ENCODE measurements at places on chromosomes 11 and 22.

DNA sequence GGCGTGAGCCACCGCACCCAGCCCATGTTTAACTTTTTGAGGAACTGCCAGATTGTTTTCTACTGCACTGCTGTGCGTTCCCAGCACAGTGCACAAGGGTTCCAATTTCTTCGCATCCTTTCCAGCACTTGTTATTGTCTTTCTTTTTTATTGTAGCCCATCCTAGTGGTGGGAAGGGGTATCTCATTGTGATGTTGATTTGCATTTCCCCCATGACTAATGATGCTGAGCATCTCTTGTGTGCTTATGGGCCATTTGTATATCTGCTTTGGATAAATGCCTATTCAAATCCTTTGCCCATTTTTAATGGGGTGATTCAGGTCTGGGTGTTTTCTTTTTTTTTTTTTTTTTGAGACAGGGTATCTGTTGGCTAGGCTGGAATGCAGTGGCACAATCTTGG lies 36.6 kb upstream of the SYT7 start:
- DNase-seq = no peak

DNA sequence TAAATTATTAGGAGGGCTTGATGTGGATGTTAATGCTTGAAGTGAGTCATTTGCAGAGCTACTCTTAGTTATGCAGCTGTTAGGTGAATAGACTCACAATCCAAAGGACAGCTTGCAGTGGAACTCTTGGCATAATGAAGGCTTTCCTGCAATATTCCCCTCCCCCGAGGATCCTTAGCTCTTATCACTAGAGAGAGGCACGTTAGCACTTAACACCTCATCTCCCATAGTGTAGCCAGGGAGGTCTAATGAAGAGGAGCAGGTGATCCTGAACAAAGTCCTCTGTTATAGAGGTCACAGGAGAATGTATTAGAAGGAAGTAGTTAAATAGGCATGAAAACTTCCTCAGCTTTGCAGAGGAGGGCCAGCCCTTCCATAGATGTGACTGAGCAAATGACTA lies 919.2 kb upstream of the FAT3 start:
- no peak for DNase-seq

- no peak for DNase-seq
Measured at GRCh38 chr11:86809561-86809960, 9.2 kb downstream of the PRSS23 start.

- no peak for DNase-seq
Measured at GRCh38 chr22:27792452-27793161, 8.9 kb downstream of the MN1 start.

GRCh38 chr11:130124096-130124495 lies 35.5 kb upstream of the ST14 start:
- peak; percentile 81 for DNase-seq

DNA sequence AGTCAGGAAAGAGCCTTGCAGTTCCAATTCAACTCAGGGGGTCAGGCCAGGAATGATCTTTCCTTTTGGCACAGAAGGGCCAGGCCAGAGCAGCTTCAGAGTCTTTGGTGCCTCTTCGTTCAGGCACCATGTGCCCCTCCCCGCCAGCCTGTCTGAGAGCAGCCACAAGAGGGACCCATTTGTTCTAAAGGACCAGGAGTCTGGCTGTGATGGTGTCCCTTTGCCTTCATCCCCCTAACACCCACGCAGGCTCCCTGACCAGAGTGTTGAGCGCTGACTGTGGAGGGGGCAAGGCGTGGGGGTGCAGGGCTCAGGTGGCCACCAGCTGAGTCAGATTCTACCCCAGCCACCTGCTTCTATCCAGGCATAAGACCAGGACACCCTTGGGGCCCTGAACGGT lies 156.4 kb downstream of the TTC17 start:
- no peak for DNase-seq

DNA sequence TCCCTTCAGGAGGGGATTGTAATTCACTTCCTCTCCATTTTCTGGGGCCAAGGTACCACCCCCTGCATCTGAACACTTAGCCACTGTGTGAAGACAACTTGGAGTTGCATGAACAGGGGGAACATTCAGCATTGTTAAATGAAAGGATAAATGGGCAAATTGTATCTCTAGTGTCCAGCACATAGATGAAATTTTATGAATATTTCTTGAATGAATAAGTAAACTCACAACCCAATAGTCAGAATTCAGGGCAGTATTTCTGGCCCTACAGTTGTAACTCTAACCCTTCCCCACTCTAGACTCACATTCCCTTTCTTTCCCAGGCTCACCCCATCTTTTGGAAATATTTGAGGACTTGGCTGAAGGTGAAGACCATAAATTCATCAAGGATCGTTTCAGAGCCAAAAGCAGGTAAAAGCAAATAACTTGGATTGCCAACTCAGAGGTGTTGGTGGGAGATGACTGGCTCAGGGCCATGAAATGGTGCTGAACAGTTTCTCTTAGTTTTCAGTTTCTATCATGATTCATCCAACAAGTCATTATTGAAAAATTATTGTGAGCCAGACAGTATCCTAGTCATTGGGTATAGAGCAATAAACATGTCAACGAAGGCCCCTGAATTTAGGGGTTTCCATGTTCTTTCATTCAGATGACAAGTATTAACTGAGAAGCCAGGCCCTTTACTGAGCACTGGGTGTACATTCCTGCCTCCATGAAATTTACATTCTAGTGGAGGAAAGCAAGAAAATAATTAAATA lies 33.3 kb upstream of the ZC3H12C start:
- no peak for DNase-seq

- DNase-seq = no peak
Measured at GRCh38 chr11:74695705-74696280, 35.4 kb downstream of the CHRDL2 start.

- DNase-seq = peak; percentile 36
Measured at GRCh38 chr11:80297858-80298632, 857.2 kb upstream of the TENM4 start.

GRCh38 chr11:117861151-117862018 lies 15.1 kb downstream of the FXYD6 start:
- peak; percentile 14 for DNase-seq

DNA sequence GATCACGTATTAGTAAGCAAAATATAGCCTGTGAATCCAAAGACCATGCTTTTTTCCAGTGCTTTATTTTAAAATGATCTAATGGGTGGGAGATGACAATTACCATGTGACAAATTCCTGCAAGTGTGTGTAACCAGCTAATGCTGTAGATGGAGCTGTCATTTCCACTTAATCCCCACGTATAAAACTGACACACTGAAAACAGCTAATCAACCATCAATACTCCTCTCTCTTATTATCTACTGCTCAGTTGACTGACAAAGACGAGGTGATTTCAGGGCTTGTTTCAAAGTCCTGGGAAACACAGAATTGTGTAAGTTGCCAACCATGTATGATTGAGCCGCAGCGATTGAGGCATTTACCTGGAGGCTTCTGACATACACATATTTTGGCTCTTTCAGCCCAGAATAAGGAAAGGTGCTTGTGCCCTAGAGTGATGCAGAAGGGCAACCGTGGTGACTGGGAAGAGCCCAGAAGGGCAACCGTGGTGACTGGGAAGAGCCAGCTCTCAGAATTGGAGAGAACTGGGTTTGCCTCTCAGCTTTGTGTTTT lies 9.7 kb downstream of the SLN start:
- DNase-seq = no peak

DNA sequence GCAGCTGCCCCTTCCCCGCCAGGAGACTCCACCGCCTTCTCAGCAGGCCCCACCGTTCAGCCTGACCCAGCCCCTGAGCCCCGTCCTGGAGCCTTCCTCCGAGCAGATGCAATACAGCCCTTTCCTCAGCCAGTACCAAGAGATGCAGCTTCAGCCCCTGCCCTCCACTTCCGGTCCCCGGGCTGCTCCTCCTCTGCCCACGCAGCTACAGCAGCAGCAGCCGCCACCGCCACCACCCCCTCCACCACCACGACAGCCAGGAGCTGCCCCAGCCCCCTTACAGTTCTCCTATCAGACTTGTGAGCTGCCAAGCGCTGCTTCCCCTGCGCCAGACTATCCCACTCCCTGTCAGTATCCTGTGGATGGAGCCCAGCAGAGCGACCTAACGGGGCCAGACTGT lies 42.6 kb downstream of the PPP2R1B start:
- no peak for DNase-seq

GRCh38 chr11:17256512-17256911 lies 20.0 kb upstream of the NUCB2 start:
- peak; percentile 81 for DNase-seq

DNA sequence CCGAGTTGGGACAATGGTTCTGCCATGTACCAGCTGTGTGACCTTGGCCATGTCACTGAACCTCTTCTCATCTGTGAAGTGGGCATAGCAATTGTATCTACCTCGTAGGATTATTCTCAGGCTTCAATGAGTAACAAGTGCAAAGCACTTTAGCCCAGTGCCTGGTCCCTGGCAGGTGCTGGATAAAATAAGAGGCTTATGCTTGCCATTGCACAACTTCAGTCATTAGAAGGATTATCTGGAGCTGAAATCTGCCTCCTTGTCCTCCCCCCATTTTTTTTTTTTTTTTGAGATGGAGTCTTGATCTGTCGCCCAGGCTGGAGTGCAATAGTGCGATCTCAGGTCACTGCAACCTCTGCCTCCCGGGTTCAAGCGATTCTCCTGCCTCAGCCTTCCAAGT lies 7.2 kb downstream of the SMTNL1 start:
- no peak for DNase-seq

DNA sequence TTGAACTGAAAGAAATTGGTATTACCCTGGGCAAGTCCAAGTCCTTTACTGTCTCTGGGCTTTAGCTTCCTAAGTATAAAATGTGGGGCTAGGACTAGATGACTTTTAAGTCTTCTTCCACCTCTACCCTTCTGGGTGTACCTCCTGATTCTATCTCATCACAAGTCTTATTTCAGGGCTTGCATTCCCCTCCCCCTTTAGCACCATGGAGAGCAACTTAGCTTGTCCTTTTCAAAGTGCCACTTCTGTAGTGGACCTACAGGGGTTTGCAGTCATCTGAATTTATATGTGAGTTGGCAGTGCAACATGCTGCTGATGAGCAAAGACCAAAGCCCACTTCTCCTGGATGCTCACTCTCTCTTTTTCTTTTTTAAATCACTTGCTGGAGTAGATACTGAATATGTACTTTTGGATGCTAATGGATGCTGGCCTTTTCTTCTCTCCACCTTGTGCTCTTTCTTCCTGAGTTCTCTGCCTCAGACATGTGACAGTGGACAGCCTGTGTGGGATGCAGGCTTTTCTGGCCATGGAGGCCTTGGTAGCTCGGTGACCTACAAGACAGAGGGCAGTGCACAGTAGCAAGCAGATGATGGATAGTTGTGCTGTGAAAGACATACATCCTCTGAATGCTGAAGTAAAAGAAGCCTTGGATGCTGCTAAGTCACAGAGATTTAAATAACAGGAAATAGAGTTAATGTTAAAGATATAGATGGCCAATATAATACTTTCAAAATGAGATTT lies 185.0 kb downstream of the NELL1 start:
- no peak for DNase-seq

DNA sequence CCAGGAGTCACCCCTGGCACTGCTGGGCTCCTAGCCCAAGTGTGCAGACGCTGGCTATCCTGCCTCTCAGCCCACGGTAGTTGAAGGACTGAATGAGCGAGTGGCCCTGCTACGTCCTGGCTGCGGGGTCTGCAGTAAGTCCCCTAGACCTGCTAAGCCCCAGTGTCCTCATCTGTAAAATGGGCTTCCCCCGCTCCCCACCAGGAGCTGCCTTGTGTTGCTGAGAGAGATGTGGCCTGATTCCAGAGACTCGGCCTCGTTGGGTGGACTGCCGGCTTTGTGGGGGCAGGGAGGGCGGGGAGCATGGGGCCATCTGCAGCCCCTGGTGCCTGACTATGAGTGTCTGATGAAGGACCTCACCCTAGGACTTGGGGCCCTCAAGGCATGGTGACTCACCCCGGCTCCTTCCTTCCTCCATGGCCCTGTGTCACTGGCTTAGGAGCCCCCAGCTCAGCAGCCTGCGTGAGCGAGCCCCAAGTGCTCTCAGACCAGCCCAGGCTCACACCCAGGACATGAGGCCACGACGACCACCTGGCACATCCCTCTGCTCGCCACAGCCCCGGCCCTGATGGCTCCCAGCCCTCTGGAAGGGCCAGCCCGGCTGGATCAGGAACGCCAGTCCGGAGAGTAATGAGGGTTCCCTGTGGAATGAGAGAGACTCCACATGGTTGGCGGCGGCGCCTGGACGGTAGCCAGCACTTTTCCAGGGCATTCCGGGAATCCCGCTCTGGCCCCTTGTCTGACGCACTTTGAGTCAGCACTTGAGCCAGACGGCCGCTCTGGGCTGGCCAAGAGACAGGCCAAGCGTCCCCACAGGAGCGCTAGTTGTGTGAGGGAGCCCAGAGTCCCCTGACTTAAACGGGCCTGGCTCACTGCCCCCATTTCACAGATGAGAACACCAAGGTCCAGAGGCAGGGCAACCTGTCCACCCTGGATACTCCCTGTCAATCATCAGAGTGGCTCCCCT lies 50.5 kb upstream of the SHISAL1 start:
- DNase-seq = peak; percentile 48

Data from RWPE1 (cell line).